ENCODE measurements at places on chromosomes 6 and 20. TPM values are rescaled to one million over a fixed set of nuclear protein-coding genes. Genes with fewer than 3 reads are reported as not detected.
A peak's percentile ranks its signal among the peaks of the same experiment; 100 is the strongest.

DNA sequence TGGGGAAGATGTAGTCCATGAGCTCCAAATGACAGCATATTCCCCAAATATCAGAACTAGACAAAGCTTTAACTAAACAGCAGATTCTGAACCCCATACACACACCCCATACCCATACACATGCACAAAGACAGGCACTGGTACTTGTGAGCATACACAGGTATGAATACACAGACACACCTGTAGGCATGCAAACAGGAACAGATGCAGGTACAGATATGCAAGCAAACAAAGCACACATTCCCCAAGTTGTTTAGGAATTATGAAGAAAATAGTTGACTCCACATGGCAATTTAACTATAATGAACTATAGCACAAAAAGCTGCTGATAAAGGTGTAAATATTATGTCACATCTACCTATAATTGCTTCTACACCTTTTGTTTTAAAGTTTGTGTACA is 16.7 kb downstream of the GOPC start:
- no peak for DNase-seq

DNA sequence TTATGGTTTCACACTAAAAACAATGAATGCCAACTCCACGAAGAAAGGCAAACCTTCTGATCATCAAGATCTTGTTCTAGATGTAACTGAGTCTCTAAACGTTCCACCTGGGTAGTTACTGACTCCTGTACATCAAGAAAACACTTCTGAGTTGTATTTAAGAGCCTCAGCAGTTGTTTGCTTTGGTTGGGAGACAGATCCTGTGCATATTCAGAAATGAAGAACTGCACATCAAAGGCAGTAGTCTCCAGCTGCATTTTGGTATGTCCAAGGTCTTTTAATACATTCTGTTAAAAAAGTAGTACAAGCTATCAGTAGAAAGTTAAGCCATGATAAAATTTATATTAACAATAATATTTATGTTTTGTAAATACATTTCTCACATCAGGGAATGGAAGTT is 41.3 kb downstream of the DST start:
- no peak for DNase-seq

DNA sequence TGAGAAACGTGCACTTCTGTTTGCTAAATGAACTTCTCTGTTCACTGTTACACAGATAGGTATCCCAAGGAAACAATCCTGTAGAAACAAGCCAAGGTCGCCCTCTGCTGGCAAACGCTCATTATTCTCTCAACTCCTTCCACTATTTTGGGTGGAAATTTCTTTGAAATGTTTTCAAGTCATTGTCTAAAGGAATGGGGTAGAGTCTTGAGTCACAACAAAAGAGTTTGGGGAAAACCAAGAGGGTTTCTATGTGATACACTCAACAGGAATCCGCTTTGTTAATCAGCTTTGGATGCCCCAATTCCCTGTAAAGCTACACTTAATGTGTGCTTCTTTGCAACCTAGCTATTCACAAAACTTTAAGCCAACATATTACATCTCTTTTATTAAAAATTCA is 4.6 kb upstream of the RAE1 start:
- DNase-seq = peak; percentile 75

Gene NEURL2
- total RNA-seq = 27.5 TPM

Gene TAAR5
- not detected for total RNA-seq

Gene BANF2
- total RNA-seq = not detected
